ENCODE measurements at places on chromosomes 16 and 17.

DNA sequence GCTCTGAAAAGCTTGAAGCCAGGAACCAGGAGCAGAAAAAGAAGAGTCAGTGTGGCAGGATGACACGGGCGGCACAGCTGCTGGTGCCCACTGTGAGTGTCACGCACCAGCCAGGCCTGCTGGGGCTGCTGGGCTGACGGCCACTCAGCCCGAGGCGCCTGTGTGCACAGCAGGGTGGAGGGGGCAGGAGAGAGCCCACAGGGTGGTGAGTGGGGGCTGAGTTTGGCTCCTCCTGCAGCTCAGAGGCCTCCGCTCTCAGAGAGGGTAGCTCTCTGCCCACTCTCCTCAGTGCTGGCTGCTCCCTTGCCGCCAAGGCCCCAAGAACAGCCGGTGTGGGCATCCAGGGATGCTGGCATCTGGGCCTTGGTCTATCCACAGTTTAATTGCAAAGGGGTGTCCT lies 59.6 kb downstream of the GSG1L start:
- no peak for DNase-seq

- DNase-seq, result no peak
Observed at GRCh38 chr16:85229869-85230462, 117.7 kb upstream of the CIBAR2 start.

DNA sequence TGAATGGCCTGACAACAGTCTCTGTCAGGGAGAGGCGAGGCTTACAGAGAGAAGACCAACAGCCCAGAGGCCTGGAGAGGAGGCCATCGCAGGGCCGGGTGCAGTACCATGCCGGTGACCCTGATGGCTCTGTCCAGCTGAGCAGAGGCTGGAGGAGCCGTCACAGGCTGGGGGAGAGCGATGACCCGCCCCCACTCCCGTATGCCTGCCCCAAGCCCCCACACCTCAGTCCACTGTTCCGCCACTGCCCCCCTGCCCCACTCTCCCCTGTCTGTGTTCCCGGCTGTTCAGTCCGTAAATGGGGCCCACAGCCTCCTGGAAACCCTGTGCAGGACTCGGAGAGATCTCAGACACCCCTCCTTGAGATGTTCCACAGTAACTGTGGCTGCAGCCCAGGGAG lies 12.8 kb upstream of the FAM83G start:
- no peak for DNase-seq

DNA sequence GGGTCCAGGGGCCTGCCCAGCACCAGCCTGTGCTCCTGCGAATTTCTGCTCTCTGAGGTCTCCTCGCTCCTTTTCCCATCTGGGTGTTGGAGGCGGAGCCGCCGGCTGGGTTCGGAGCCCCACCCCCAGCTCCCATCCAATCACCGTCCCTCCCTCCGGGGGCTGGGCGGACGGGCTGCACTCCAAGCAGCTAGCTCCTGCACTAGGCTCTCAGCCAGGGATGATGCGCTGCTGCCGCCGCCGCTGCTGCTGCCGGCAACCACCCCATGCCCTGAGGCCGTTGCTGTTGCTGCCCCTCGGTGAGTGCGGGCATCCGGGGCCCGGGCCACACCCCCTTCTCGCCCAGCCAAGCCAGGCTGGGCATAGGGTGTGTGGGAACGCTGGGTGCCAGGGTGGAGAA lies at the start of gene NRN1L:
Gene NRN1L, plus strand, starts transcription at position 202 of the 400 bp plus-strand sequence. Its CDS starts 19 bp downstream, at position 221.
- DNase-seq, result no peak

- DNase-seq, result no peak
Observed at GRCh38 chr17:15909481-15909991, 35.4 kb upstream of the ADORA2B start.

GRCh38 chr16:88415381-88415705 lies 32.6 kb downstream of the ZNF469 start:
- DNase-seq, result no peak

DNA sequence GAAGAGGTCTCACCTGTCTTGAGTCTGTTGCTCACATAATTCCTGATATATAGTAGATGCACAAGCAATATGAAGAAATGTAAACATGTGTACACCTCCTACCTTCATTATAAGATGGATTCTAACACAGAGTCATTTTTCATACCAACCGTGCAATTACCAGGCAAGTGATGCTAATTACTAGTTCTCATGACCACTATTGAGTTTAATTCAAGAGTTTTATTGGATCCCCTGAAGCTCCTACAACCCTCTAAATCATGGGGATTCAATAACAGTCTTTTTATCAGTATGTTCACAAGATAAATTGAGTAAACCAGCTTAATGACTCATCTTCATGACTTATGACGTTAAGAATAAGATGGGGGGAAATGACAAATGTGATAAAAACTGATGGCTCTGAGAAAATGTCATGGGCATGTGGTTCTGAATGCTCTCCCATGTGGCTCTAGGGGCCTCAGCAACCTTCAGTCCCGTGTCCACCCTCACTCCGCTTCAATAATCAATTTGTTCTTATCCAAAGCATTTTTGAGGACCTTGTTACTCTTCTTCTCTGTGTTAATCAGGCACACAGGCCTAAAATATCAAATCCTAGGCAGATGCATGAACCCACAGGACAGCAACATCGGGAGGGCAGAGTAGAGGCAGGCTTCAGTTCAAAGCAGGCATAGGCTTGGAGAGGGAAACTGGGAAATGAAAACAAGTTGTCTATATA lies 42.8 kb downstream of the PRAC1 start:
- DNase-seq, result no peak

- DNase-seq, result no peak
Observed at GRCh38 chr17:82193520-82194220, 19.0 kb downstream of the CCDC57 start.
